ENCODE measurements at places on chromosomes 6 and 20.
A peak's percentile ranks its signal among the peaks of the same experiment; 100 is the strongest.

DNA sequence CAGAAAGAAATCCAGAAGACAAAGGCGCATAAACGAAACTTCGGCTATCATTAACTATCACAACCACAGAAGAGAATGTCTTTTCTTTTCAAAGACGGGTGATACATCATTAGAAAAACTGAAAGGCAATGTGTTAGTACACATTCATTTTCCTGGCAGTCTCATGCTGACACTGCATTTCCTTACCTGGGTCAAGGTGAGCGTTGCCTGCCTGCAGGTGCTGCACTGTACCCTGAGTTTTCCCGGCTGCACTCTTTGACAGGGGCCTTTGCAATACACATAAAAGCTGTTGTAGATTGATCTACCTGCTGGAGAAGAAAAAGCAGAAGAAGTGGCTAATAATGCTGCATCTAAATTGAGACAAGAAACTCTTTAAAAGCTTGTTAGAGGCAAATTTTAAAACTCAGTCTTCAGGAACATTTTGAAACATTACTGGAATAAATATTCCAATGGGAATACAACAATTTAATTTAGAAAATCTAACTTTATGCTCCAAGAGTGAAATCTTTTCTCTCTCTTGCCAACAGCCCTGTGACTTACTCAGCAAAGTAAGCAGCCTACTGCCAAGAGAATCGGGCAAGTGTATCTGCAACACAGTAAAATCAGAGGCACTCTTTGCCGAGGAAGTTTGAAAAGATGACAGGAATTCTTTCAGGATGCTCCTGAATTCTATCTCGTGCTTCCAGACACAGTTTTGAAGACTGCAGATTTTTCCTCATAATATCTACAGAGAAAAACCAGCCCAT is 526.4 kb downstream of the PRKN start:
- DNase-seq = no peak

DNA sequence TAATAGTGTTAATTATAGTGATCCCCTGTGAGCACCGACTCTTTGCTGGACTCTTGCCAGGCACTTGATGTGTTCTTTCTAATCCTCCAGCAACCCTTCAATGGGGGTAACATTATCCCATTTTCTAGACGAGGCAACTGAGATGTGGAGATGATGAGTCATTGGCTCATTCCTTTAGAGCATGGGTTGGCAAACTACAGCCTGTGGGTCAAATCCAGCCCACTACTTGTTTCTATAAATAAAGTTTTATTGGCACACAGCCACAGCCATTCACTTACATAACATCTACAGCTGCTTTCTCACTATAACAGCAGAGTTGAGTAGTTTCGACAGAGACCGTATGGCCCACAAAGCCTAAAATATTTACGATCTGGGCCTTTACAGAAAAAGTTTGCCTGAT is 249.5 kb upstream of the KCNG1 start:
- DNase-seq = no peak

DNA sequence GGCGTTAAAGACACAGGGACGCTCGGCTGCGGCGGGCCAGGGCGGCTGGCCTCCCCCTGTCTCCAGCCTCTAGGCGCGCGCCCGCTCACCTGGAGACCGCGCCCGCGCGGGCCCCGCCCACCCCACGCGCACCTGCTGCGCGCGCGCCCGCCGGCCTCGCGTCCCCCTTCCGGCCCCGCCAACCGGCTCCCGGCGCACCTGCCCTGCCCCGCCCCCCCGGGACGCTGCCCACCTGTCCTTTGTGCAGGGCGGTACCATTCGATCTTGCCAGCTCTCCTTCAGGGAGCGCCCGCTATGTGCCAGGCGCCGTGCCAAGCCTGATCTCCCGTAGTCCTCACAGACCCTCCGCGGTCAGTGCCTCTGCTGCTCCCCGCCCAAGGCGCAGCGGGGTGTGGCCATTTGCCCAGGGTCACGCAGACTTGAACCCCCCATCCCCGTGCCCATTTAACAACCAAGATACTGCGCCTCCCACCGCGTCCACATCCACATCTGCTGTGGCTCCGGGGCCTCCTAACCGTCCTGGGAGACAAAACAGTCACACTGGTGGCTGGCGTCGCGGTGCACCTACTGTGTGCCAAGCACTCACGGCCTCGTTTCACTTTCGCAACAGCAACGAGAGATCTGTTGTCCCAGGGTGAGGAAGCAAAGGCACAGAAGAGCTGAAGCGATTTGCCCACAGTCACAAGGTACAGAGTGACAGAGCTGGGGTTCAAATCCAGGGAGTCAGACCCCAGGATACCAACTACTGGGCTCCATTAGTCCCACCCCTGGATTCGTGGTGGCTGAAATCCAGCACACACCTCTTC is 48.1 kb downstream of the NOL4L start:
- peak; percentile 58 for DNase-seq

- DNase-seq = no peak
Measured at GRCh38 chr6:105194106-105194505, 14.3 kb upstream of the POPDC3 start.

- no peak for DNase-seq
Measured at GRCh38 chr6:159931112-159931511, 37.8 kb upstream of the IGF2R start.

- no peak for DNase-seq
Measured at GRCh38 chr6:150212778-150213177, 69.9 kb downstream of the PPP1R14C start.

GRCh38 chr20:62652041-62652893 is 10.0 kb downstream of the SLCO4A1 start:
- no peak for DNase-seq

- peak; percentile 14 for DNase-seq
Measured at GRCh38 chr20:63121749-63122405, 94.1 kb downstream of the YTHDF1 start.

DNA sequence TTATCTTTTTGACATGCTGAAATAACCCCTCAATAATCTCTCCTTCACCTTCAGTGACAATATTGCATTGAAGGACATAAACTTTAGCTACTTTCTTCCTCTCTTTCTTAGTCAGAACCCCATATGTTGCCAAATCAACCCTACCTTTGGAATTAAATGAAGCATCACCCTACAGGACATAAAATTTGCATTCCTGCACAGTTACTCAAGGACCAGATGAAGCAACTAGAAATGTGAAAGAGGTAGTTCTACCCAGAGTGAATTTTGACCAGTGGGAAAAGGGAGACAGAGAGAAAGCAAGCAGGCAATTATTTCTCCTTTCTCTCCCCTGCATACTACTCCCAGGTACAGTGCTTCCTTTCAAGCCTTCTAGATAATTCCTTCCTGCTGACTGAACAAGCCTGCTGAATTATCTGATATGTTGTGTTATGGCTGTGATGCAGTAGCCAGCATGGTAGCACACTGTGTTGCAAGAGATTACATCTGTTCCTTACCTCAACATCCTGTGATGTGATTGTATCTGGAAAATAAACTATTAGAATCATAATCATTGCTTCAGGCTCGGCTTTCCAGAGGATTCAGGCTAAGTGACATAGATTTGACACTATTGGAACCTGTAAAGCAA is 16.6 kb downstream of the TENT5A start:
- DNase-seq = no peak

DNA sequence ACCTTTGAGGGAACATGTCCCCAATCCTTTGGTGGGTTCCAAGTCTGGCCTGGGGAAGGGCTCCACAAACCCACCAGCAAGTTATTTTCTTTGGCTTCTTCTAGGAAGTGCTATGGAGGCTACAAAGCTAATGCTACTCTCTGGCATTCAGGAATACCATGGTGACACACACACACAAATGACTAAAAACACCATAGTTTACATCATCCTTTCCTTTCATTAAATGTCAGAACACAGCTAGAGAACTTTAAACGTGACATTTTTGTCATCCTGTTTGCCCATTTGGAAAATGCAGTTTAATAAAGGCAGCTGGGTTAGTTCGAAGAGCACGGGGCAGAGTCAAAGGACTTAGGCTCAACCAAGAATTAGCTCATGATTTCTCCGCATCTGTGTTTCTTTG is 40.2 kb upstream of the PROKR2 start:
- no peak for DNase-seq

- no peak for DNase-seq
Measured at GRCh38 chr6:75210885-75211739, 5.3 kb upstream of the COL12A1 start.

DNA sequence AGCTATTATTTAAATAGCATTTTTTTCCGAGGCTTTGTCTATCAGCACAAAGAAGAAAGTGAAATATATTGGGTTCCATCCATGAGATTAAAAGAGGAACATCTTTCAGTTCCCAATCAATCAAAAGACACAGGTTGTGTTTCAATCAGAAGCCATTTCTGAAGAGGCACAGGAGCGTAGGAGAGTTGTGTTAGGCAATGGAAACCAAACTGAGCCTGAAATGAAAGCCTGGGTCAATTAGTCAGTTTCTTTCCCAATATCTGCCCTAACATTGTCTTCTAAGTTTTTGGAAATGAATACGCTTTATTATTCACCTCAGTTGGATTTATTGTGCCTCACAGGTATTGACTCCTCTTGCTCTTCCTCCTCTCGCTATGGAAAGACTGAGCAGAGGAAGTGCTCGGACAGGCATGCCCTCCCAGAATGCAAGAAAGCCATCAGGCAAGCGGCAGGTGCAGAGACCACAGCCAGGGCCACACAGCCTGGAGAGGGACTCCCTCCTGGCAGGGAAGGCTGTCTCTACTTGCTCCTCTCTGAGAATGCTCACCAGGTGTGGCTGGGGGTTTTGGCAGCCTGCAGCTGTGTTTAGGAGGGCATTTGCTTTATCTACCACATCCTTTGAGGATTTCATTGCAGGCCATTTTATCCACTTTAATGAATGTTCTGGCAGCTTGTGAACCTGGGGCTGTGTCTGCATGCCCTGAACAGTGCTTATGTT is 100.8 kb upstream of the NEDD9 start:
- DNase-seq = no peak

DNA sequence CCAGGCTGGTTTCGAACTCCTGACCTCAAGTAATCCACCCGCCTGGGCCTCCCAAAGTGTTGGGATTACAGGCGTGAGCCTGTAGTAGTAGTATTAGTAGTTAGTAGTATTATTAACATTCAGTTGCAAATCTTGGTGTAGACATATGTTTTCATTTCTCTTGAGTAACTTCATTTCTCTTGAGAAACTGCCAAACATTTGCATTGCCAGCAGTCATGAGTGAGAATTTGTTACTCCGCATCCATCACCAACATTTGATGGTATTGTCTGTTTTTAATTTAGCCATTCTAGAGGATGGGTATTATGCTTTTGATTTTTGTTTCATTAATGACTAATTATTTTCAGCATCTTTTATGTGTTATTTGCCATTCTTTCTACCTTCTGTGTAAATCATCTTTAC is 1.5 kb upstream of the ERVFRD-1 start:
- no peak for DNase-seq

DNA sequence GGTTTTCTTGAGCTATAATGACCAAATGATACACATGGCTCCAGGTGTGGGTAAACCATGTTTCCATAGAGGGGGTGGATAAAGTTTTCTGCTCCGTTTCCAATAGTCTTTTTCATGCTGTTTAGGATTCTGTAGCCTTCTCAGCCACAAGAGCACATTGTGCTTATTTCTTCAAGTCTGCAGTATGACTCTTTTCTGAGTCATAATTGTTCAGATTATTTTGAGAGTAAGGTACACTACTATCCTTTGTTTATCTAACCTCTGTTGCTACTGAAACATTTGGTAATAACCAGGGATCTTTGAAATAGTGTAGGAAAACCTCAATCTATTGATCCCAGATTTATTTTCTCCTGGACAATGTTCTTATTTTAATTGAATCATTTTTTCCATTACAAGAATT is 247.9 kb upstream of the BMP2 start:
- no peak for DNase-seq

DNA sequence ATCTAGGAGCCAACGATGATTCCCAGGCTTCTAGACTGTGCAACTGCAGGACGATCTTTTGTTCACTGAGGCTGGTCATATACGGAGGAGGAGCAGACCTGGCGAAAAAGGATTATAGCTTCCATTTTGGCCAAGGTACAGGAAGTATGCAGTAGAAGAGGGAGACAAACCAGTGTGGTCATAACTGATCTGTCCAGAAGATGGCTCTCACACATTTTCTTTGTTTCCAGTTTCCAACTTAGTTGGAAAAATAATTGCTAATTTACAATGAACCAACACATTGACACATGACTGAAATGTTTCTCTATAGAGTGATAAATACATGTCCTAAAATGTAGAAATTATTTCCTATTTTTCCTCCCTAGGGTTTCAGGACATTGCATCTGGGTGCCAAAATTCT is 364.1 kb upstream of the BTBD3 start:
- DNase-seq = no peak

DNA sequence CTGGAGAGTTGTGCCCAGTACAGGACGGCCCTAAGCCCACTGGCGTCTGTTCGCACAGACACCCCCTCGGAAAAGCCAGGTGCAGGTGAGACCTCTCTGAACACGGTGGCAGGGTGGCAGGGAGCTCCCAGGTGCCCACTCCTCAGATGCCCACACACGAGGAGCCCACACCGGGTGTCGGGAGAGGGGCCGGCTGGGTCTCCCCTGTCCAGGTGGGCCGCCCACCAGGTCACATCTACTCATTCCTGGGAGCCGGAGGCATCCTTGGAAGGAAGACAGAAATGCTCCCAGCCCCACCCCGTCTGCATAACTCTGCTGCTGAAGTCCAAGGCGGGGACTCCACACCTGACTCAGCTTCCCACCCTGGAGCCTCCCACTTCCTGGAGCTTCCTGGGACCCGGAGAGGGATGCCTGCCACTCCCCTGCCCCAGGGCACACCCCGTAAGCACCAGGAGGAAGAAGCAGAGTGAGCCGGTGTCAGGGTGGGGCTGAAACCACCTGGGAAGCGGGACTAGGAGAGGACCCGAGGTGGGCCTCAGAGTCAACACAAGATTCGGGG is 2.5 kb downstream of the SRMS start:
- no peak for DNase-seq

DNA sequence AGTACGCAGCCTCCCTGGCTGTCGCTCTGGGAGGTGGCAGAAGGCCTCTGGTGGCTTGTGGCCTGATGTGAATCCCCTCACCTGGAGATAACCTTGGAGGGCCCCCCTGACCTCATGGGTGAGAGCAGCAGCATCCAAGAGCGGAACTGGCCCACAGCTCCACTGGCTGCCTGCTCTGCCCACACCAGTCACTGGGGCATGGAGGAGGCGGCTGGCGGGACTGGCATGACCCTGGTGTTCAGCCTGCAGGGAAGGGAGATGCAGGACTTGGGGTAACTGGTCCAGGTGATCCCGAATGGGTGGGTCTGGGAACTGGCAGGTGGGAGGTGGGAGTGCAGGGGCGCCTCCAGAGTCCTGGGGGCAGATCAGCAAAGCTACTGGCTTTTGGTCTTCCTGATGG is 10.6 kb upstream of the DSN1 start:
- DNase-seq = no peak
